Hematopoietic multipotent progenitor cell (in vitro differentiated cells): ENCODE measurements at places on chromosomes 4 and X.

GRCh38 chrX:68978255-68978654 lies 149.4 kb downstream of the EFNB1 start:
- no peak for DNase-seq

GRCh38 chrX:39907964-39908661 lies 189.6 kb downstream of the BCOR start:
- no peak for DNase-seq

DNA sequence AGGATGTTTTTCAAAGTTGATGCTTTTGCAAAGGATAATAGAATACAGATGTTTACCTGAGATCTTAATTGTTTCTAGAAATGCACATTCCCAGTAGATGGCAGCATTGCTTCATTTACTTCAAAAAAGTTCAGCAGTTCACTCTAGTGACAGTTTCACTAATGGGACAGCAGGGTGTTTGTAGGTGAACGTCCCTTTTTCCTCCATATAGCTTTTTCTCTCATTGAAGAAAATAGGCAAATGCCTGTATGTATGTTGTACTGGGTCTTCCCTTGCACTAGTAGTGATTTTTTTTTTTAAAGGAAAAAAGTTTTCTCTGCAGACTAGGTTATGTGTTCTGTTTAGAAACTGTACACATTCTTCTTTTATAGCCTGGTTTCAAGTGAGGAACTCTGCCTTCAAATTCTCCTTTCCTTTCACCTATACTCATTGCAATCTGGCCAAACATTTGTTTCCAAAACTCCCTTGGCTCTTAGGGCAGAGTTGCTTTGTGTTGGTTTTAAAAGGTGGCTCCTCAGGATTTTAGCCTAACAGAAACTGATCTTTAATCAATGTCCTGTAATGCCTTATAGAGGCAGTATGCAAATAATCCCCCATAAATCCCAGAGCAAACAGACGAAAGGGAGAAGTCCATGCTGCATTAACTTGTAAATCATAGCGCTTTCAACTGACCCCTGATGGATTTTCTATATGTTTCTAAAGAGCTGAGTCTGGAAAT lies 86.3 kb downstream of the EGF start:
- DNase-seq = peak; percentile 88

- DNase-seq = no peak
Measured at GRCh38 chr4:165553221-165553810, 174.5 kb downstream of the CPE start.

GRCh38 chr4:86223472-86223871 lies 136.4 kb downstream of the MAPK10 start:
- peak; percentile 32 for DNase-seq

GRCh38 chr4:161937596-161937995 lies 226.2 kb downstream of the FSTL5 start:
- no peak for DNase-seq

GRCh38 chr4:187276736-187277408 lies 553.2 kb upstream of the FAT1 start:
- DNase-seq = no peak

DNA sequence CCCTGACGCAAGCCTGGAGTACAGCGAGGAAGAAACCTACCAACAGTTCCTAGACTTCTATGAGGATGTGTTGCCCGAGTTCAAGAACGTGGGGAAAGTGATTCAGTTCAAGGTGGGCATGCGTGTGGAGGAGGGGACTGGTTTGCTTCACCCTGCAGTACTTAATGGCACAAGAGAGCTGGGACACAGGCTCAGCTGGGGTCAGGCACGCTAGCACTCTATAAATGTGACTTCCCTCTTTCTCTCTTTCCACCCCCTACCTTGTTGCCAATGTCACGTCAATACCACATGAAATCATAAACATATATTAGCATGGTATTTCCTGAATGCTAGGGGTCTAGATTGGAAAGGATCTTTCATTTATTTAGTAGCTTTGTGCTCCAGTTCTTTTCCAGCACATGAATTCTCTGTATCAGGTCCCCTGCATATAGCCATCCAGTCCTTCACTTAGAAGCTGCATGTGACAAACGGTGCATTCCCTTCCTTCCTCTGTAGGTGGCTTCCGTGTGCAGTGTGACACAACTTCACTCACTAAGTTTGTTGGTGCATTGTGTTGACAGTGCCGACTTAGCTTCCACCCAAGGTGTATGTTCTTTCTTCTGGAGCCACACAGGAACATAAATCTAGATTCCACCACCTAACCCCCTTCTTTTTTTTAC lies 25.6 kb downstream of the ZRSR2 start:
- peak; percentile 20 for DNase-seq

- no peak for DNase-seq
Measured at GRCh38 chr4:145183023-145183422, 2.6 kb upstream of the OTUD4 start.

- DNase-seq = no peak
Measured at GRCh38 chrX:15864629-15865028, 10.0 kb upstream of the AP1S2 start.

GRCh38 chrX:66017659-66018170 lies 22.2 kb downstream of the VSIG4 start:
- no peak for DNase-seq

DNA sequence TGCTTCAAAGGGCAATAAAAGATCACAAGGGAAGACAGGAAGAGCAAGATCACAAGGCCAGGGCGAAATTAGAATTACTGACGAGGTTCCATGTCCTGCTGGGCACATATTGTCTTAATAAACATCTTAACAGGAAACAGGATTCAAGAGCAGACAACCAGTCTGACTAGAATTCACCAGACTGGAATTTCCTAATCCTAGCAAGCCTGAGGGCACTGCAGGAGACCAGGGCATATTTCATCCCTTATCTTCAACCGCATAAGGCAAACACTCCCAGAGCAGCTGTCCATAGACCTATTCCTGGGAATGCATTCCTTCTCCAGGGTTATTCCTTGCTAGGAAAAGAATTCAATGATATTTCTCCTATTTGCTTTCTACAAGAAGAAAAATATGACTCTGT lies 12.4 kb upstream of the TDO2 start:
- no peak for DNase-seq
